ENCODE measurements at places on chromosomes 3 and 15. TPM values are rescaled to one million over a fixed set of nuclear protein-coding genes. Genes with fewer than 3 reads are reported as not detected.
A peak's percentile ranks its signal among the peaks of the same experiment; 100 is the strongest.

The TTLL13 gene
- polyA plus RNA-seq = not detected

The DLEC1 gene
- 0.60 TPM for polyA plus RNA-seq

The POLR2H gene
- 162 TPM for polyA plus RNA-seq

The RAB6B gene
- polyA plus RNA-seq = 19.7 TPM

- peak; percentile 66 for DNase-seq
- no peaks in the 10 kb centered on the region for H3K36me3 ChIP-seq
- H3K4me3 ChIP-seq = peak overlapping the region; percentile 26
- no peaks in the 10 kb centered on the region for H3K27me3 ChIP-seq
- H3K27ac ChIP-seq = peak overlapping the region; percentile 63
- H3K4me1 ChIP-seq = peaks cover 5% of the 10 kb centered on the region
Measured at GRCh38 chr3:73766599-73767381, 142.0 kb upstream of the PDZRN3 start.

DNA sequence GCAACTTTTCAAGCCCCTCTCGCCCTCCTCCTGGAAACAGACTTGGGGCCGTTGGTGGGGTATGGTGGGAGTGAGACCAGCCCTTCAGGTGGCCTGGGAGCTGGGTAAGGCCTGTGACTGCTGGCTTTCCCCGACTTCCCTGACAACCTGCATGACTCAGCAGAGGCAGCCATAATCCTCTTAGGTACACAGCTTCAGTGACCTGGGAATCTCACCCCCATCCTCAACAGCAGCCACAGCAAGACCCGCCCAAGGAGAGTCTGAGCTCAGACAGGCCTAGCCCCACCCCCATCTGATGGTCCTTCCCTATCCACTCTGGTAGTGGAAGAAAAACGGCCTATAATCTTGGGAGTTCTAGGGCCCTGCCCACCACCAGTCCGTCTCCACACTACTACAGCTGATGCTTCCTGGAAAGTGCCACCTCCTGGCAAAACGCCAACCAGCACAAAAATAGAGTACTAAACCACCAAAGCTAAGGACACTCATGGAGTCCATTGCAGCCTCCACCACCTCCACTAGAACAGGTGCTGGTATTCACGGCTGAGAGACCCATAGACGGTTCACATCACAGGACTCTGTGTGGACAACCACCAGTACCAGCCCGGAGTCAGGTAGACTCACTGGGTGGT, 13.1 kb upstream of the SLC27A2 start:
- H3K4me3 ChIP-seq = no peak overlapping the region
- H3K27ac ChIP-seq = no peak overlapping the region
- H3K4me1 ChIP-seq = no peaks in the 10 kb centered on the region
- no peak for DNase-seq

DNA sequence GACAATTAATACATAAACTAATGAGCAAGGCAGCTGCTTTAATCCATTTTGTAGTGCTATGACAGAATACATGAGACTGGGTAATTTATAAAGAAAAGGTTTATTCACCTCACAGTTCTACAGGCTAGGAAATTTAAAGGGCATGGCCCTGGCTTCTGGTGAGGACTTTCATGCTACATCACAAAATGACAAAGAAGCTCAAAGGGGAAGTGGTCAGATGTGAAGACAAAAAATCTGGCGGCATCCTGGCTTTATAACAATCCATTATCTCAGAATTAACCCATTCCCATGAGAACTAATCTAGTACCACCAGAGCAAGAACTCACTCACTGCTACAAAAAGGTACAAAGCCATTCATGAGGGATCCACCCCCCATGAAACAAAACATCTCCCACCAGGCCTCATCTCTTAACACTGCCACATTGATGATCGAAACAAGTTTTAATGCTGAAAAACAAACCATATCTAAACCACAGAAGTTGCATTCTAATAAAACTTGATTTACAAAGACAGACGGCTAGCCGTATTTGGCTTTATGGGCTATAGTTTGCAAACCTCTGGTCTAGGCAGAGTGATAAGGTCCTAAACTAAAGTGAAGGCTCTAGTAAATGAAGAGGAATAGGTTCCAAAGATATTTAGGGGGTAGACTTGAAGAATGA, 44.2 kb downstream of the GSK3B start:
- no peaks in the 10 kb centered on the region for H3K36me3 ChIP-seq
- no peak overlapping the region for H3K27ac ChIP-seq
- DNase-seq = no peak

- DNase-seq = no peak
- no peak overlapping the region for H3K27ac ChIP-seq
- no peaks in the 10 kb centered on the region for H3K4me1 ChIP-seq
- no peak overlapping the region for H3K4me3 ChIP-seq
- no peaks in the 10 kb centered on the region for H3K27me3 ChIP-seq
Measured at GRCh38 chr15:92051716-92052115, 198.2 kb downstream of the SLCO3A1 start.

DNA sequence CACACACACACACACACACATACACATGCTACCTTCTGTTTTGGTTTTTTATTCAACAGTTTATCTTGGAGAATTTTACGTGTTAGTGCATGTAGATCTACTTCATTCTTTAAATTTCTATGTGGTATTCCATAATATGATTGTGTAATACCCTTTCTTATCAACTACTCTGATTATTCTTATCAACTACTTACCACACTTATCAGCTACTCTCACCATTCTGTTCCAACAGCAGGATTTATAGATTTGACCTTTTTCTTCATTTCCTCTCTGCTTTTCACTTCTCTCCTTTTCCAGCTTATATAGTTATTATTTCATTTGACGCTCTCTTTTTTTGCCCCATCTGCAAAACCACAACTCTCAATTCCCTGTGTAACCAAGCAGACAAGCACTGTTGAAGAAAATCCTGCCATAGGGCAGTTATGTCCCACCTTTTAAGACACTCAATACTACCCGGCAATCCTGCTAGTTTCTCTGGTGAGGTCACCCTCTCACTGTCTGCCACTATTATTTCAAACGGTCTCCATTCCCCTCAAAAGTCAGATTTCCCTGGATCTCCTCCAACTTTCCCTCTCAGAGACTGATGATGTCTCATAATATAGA, 56.9 kb upstream of the SATB1 start:
- H3K36me3 ChIP-seq = no peaks in the 10 kb centered on the region
- no peak overlapping the region for H3K27ac ChIP-seq
- H3K27me3 ChIP-seq = no peaks in the 10 kb centered on the region
- DNase-seq = no peak

DNA sequence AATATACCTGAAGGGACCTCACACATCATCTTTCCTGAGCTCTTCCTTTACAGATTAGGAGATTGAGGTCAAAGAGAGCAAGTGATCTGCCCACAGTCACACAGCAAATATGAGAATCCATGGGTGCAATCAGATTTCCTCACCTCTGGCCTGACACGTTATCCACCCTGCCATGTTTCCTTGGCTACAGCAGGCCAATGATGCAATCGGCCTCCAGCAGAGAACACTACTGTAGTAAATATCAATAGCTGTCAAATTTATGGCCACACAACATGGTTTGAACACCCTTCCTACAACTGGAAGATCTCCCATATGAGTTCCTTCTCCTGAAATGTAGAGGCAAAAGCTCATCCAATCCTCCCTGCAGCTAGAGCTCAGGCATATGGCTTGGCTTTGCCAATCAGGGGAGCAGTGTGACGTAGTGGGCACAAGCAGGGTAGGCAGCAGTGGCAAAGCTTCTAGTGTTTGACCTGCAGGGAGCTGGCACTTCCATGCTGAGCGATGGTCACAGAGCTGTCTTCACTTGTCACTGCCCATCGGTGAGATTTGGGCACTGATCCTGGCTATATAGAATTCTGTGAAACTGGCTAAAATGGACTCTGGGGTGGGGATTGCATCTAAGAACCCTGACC, 271.3 kb downstream of the TJP1 start:
- H3K27ac ChIP-seq = no peak overlapping the region
- no peak for DNase-seq
- H3K27me3 ChIP-seq = no peaks in the 10 kb centered on the region
- H3K4me3 ChIP-seq = no peak overlapping the region
- H3K36me3 ChIP-seq = no peaks in the 10 kb centered on the region

DNA sequence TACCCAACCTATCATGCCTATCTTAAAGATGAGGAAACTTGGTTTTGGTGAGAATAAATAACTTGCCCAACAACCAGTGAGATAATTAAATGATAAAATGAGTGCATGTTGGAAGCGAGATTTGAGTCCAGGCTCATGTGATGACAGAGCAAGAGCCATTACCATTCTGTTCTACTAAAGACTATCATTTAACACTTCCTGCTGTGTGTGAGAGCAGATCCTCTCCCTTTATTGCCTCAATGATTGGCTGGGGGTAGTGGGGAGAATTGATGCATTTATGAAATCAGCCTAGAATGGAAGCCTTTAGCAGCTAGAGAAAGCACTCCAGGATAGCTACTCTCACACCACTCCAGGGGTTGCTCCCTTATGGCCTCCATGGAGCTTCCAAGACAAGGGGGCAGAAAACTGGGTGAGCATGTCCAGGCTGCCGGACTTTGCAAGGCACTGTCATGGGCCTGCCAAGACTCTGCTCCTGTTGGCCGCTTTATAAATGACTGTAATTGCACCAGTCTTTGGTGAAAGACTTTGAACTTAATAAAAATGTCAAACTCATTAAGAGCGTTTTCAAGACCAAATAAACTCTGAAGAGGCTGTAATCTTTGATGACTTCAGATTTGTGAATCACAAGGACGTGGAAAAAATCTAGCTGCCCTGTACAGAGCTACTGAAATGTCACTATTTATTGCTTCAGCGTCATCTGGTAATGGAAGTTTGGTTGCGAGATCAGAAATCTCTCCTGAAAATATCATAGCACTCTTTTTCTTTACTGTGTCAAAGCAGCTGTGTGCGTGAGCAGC, 209.1 kb upstream of the NR2E3 start:
- no peak overlapping the region for H3K4me3 ChIP-seq
- no peak overlapping the region for H3K27ac ChIP-seq
- H3K4me1 ChIP-seq = peaks cover 42% of the 10 kb centered on the region
- H3K27me3 ChIP-seq = no peaks in the 10 kb centered on the region
- DNase-seq = no peak

DNA sequence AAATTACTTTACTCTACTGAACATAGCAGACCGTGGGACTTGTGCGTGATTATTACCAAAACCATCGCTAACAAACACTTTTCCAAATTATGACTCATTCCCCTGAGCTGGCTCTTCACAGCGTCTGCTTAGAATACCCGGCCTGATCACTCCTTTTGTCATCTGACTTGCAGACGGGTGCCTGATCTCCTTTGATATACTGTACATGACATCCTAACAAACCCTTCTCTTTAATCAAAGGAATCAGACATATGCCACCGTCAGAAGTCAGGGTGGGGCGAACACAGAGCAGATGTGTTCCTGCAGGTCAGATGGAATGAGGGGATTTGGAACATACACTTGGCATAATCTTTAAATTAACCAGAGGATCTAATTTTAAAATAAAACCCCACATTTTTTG, 48.5 kb upstream of the SH3GL3 start:
- no peak for DNase-seq
- H3K36me3 ChIP-seq = no peaks in the 10 kb centered on the region
- peaks cover 22% of the 10 kb centered on the region for H3K27me3 ChIP-seq
- no peaks in the 10 kb centered on the region for H3K4me1 ChIP-seq

DNA sequence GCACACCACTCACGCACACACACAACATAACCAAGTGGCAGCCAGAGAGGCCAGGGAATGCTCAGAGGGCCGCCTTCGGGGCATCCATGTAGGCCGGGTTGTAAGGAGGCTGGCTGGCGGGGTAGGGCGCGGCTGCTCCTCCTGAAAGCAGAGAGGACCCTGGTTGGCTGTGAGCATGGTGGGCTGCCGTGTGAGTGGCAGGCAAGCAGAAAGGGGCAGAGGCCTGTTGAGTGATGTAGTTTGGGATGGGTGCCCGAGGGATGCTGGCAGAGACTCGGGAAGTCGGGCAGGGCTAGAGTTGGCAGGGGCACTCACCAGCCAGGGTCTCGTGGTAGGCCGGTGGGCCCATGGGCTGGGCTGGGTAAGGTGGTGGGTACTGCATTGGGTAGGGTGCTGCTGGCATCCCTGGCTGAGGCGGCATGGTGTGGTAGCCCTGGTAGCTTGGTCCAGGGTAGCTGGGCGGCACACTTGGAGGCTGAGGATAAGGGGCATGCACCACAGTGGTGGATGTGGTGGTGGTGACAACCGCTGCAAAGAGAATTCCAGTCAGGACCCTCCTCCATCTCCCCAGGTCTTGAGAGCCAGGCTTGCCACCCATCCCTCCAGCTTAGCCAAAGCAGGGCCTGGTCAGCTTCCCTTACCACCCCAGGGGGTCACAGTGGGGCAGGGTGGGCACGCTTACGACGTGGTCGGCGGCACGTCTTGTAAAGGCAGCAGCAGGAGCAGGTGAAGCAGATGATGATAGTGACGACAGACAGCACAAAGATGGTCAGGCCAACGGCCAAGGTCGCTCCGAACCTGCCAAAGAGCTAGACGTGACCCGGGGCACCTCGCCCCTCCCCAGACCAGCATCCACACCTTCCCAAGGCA, 22.7 kb downstream of the ATRIP start:
- H3K36me3 ChIP-seq = peaks cover 14% of the 10 kb centered on the region
- no peak overlapping the region for H3K4me3 ChIP-seq
- no peak for DNase-seq
- peaks cover 79% of the 10 kb centered on the region for H3K4me1 ChIP-seq

DNA sequence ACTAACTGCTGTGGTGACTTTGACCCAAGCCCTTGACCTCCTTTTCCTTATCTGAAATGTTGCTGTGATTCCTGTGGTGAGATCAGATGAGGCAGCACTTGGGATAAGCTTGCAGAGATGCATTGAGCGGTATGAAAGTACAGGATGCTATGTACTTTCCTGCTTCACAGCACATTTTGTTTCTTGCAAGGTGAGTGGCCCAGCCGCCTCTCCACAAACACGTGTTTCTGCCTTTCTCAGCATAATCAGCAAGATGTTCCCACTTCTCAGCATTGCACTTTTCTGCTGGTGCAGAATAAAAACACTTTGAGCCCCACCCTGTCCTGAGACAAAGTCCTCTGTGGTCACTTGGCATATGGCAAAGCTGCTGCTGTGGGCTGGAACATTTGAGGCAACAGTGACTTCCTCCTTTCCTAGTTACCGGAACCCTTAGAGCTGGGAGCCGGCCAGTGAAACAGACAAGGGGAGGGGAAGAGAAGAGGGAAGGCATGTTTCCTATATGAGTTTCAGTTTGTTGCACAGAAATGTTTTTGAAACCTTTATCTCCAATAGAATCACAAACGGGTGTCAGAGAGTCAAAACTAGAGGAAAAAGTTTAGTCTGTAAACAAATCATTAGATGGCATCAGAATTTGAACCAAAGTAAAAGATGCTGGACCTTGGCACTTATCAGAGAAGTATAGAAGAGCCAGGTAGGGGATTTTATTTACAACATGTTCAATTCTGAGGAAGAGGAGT, 5.0 kb downstream of the NUDT16 start:
- DNase-seq = peak; percentile 84
- H3K36me3 ChIP-seq = no peaks in the 10 kb centered on the region
- peak overlapping the region; percentile 48 for H3K27ac ChIP-seq
- H3K27me3 ChIP-seq = no peaks in the 10 kb centered on the region

All from sigmoid colon (tissue), 7 donors.